ENCODE measurements at places on chromosomes 13 and 19. TPM values are rescaled to one million over a fixed set of nuclear protein-coding genes. Genes with fewer than 3 reads are reported as not detected.

DNA sequence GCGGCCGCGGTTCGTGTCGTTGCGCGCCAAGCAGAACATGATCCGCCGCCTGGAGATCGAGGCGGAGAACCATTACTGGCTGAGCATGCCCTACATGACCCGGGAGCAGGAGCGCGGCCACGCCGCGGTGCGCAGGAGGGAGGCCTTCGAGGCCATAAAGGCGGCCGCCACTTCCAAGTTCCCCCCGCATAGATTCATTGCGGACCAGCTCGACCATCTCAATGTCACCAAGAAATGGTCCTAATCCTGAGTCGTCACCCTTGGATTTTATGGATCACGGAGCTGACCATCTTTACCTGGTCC lies 475 bp downstream of the MRPL57 start:
- no peak for DNase-seq

DNA sequence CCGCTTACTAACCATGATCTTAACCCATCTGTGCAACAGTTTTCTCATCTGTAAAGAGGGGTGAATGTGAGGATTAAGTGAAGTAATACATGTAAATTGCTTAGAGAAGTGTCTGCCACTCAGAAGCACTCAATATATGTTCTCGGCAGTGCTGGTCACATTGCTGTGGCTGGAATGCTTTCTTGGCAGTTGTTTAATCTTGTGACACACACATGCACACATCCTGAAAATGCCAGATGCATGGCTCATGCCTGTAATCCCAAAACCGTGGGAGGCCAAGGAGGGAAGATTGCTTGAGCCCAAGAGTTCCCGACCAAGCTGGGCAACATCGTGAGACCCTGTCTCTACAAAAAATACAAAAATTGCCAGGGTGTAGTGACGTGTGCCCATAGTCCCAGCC lies 4.9 kb upstream of the DMKN start:
- DNase-seq = no peak

Gene RNF225
- total RNA-seq = not detected

DNA sequence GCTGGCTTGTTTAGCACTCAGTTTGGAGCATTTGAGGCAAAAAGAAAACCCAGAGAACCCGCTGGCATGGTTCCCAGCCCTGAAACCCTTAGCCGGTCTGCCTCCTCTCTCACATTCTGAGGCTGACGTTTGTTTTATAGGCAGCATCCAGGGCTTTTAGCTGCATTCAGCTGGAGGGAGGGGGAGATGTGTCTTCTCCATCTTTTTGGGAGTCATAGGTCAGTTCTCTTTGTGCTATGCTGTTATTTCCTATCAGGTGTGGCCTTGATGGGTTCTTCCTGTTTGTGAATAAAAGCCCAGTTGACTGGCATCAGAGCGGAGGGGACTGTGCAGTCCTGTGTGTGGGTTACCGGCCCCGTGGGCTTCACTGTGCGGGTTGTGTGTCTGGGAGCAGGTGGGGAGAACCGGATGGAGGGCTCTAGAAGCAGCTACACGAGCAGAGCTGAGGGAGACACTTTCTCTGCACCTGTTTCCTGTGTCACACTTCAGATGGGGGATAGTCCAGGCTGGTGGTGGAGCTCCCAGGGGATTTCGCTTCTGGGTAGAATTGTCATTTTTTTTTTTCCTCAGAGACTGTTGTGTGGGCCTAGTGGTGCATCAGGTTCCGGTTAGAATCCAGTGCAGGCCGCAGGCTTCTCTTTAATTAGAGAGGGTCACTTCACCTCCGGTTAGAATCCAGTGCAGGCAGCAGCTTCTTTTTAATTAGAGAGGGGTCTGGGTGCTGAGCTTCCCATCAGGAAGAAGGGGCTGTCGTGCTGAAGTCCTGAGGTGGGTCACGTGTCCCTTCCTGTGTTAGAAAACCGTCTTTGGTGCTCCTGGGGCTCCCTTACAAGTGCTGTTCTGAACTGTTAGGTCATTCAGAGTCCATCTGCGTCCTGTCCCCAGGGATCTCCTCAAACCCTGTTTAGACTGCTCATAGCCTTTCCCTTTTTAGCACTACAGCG lies 69.6 kb downstream of the ARHGEF7 start:
- DNase-seq = no peak

Gene CHST8
- not detected for total RNA-seq

DNA sequence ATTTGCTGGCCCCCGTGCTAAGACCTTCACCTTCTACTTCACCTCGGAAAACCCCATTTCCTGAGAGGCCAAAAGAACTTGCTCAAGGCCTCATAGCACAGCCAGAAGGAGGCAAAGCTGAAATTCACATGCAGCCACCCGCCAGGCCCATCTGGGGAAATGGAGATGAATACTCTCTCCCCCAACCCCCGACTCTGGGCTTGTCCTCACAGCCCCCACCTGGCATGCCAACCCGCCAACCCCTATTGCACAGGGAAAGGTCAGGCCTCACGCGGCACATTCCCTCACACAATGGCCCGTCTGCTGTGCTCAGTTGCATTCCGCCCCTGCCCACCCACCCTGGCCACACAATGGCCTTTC lies 3.2 kb downstream of the PRX start:
- DNase-seq = no peak

- DNase-seq = no peak
Observed at GRCh38 chr19:35087393-35087792, 28.2 kb upstream of the FXYD3 start.

Gene LYL1
- total RNA-seq = 18.7 TPM

- DNase-seq = no peak
Observed at GRCh38 chr13:33080972-33081590, 64.9 kb downstream of the KL start.

DNA sequence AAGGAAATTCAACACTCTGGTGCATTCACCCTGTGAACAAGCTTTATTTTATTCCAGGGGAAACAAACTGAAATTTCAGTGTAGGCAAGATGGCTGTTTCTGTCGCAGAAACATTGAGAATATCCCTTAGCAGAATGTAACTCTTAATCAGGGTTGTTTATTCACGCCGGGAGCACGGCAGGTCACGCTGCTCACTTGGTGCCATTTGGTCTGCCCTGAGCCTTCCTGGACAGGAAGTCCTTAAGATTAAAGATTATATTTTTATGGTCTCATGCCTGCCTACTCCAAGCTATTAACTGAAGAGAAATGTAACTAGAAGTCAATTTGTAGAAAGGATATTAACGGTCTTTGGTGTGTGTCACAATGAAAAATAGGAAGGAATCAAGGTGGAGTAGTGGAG lies 185.3 kb upstream of the ARGLU1 start:
- no peak for DNase-seq

GRCh38 chr13:73201626-73202025 lies 142.8 kb downstream of the KLF5 start:
- DNase-seq = no peak

DNA sequence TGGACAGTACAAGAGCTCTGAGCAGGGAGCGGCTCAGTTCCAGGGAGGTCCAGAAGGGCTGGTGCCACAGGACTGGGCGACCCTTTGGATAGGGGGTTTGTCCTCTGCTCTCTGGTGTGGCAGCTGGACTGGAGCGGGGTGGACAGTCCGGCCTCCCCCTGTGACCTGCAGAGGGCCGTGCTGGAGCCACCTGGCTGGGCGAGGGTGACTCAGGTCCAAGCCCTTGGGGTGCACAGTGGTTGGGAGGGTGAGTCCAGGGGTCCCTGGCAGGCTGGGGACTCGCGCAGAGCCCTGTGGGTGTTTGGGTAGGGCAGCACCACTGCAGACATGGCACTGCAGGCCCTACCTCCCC lies 7.2 kb downstream of the SSBP4 start:
- DNase-seq = no peak

Gene NKPD1
- total RNA-seq = not detected

DNA sequence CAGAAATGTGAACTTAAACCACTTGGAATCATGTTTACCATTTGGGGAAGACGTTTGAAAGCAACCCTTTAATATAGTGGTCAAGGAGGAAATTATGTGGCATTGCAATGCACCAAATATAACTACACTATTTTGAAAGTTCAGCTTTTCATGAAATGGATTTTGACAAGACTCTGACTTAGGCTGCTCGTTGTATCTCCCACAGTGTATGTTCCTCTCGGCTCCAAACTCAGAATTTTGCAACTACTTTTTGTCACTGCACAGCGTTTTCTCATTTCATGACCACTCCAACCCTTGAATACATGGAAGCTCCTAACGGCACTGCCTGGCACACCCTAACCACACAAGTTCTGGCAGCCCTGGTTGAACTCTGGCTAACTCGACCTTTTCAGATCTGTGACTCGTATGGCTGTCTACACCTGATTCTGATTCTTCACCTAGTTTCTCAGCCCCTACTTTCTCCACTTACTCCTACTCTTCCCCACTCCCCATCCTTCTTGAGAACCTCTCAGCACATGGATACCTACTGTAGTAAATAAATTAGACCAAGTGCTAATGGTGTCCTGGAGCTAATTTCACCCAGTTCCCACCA lies 7.0 kb upstream of the POMP start:
- no peak for DNase-seq

Gene FBXO27
- total RNA-seq = 14.0 TPM

GRCh38 chr19:38099966-38100365 lies 124.1 kb downstream of the DPF1 start:
- no peak for DNase-seq

DNA sequence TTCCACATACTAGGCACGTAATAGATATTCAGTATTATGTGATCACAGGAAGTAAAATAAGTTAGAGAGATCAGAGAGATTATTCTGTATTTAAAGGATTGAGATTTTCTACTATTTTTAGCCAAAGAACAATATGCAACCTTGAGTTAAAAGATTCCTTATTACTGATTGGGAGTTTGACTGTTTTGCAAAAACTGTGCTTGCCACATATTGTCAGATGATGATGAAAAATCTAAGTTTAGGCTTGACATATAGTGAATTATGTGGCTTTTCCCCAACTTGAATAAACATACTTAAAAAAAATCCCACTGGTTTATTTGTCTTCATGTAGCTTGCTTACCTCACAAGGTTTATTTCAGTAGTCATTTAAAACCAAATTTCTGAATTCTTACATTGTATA lies 194.4 kb downstream of the KCNRG start:
- no peak for DNase-seq

GRCh38 chr13:53005626-53006025 lies 23.0 kb upstream of the OLFM4 start:
- no peak for DNase-seq

DNA sequence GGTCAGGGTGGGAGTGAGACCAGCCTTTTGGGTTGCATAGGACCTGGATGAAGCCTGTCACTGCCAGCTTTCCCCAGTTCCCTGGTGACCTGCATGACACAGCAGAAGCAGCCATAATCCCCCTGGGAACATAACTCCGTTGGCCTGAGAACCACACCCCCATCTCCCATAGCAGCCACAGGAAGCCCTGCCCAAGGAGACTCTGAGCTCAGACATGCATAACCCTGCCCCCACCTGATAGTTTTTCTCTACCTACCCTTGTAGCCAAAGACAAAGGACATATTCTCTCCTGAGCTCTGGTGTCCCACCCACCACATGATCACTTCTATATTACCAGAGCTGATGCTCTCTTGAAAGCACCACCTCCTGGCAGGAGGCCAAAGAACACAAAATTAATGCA lies 413.5 kb upstream of the HTR2A start:
- no peak for DNase-seq

Measured in esophagus muscularis mucosa (tissue), 4 donors.